ENCODE measurements at places on chromosomes 12 and 14. TPM values are rescaled to one million over a fixed set of nuclear protein-coding genes. Genes with fewer than 3 reads are reported as not detected.

DNA sequence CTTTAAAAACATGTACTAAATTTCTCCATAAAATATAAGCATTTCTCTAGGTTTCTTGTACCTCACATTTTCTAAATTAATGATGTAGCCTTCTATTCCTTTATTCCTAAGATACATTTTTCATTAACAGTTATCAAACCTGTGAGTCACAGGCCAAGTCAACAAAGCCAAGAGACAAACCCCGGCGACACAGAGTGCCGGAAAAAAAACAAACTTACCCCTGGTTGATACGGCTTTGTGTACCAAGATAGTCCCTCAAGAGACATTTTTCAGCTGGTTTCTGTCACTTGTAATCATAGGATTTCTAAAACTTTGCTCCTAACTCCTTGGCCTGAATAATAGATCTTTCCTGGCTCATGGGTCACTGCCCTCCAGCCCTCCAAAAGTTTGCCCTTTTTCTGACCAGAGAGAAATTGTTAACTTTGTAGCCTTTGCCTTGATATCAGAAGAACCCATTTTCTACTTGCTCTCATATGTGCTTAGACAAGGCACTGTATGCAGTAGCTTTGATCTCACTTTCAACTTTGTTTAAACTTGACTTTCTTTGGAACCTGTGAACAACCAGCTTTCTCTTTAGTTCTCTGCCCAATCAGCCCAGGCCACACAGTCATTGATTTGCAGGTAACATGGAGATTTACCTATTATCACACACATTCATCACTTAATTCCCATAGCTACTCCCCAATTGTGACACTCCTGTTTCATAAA lies 172.2 kb downstream of the PRKD1 start:
- H3K4me1 ChIP-seq: no peaks in the 10 kb centered on the region
- no peak overlapping the region for H3K4me3 ChIP-seq
- H3K27me3 ChIP-seq: no peaks in the 10 kb centered on the region
- DNase-seq: no peak

Gene MAP3K9
- total RNA-seq: 1.5 TPM

- H3K36me3 ChIP-seq: no peaks in the 10 kb centered on the region
- H3K27ac ChIP-seq: no peak overlapping the region
- no peak for DNase-seq
- H3K4me3 ChIP-seq: no peak overlapping the region
These were observed 271.4 kb downstream of the SSPN start for GRCh38 chr12:26466726-26467125.

DNA sequence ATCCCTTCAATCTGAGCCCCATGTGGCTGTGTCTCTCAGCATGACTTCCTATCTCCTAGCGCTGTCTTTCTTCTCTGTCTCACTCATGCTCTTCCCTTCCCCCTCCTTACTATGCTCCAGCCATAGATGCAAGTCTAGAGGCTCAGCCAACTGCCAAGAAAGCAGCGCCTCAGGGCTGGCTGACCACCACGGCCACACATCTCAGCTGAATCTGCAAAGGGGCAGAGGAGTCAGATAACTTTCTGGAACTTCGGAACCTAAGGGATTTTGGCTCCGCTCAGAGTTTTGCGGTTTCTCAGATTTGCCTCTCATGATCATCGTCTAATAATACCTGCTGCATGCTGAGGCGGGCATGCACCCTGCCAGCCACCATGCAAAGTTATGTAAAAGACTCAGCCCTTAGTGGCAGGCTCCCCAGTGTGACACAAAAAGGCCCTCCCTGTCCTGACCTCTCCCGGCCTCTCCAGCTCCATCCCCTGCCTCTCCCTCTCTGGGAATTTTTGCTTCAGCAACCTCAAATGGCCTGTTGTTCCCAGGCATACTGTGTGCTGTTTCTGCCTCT lies 5.0 kb upstream of the FGF6 start:
- H3K27me3 ChIP-seq: no peaks in the 10 kb centered on the region
- H3K27ac ChIP-seq: no peak overlapping the region
- no peaks in the 10 kb centered on the region for H3K36me3 ChIP-seq
- no peak overlapping the region for H3K4me3 ChIP-seq

- H3K36me3 ChIP-seq: peaks cover 93% of the 10 kb centered on the region
- peaks cover 21% of the 10 kb centered on the region for H3K4me1 ChIP-seq
- H3K27ac ChIP-seq: no peak overlapping the region
- no peak overlapping the region for H3K4me3 ChIP-seq
- no peaks in the 10 kb centered on the region for H3K27me3 ChIP-seq
These were observed 15.2 kb upstream of the LRP1-AS start for GRCh38 chr12:57162553-57163125.

- no peak overlapping the region for H3K27ac ChIP-seq
- H3K4me1 ChIP-seq: no peaks in the 10 kb centered on the region
- no peak overlapping the region for H3K4me3 ChIP-seq
These were observed 25.1 kb downstream of the FGFR1OP2 start for GRCh38 chr12:26963413-26963812.

DNA sequence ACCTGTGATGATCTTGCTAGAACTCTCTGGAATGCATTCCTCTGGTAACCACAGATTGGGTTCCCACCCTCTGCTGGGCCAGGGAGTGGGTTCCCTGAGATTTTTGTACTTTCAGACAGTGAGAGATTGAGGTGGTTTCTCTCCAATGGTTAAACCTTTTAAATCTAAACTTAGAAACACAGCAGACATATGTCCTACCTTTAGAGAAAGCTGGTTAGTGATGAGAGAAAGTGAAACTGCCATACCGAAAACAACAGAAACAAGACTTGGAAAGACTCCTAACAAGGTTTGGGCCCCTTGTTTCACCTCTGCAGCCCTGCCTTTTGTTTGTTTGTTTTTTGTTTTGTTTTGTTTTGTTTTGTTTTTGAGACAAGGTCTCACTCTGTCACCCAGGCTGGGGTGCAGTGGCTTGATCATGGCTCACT lies 9.7 kb upstream of the SGPP1 start:
- H3K36me3 ChIP-seq: no peaks in the 10 kb centered on the region
- H3K27ac ChIP-seq: no peak overlapping the region
- no peaks in the 10 kb centered on the region for H3K27me3 ChIP-seq
- no peak for DNase-seq
- no peaks in the 10 kb centered on the region for H3K4me1 ChIP-seq

Gene MGAT2
- total RNA-seq: 23.8 TPM

Gene SIX6
- not detected for total RNA-seq

Gene PTGER2
- 2.1 TPM for total RNA-seq

- H3K36me3 ChIP-seq: no peaks in the 10 kb centered on the region
- no peaks in the 10 kb centered on the region for H3K27me3 ChIP-seq
- DNase-seq: peak; percentile 91
These were observed 11.1 kb upstream of the KRT73 start for GRCh38 chr12:52629281-52630007.

DNA sequence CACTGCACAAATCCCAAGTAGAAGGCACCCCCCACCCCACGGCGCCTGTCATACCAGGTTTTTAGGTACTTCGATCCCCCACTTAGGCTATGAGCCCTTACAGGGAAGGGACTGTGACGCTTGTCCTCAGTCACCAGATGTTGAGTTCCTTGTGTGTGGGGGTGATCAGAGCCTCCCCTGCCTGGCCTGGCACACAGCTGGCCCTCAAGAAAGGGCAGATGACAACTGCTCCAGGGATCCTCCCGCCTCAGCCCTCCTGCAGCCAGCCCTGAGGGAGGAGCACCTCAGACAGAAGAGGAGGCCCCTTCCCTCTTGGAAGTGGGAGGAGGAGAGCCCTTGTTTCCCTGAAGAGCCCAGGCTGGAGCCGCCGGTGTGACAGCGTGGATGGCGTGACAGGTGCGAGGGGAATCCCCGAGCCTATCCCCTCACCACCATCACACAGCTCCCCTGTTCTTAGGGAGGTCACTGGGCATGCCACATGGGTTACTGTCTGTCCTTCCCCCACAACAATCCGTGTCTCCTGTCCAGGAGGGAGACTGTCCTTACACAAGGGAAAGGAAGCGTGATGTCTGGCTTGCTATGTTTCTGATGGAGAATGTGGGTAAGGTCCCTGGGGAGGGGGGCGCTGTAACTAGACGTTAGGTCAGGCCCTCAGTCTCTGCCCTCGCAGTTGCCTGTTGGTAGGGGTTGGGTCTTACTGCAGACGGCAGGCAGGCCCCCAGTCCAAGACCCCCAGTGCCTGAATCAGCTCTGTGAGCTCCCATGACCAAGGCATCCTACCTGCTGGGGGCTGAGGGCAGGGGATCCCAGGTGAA lies 31.4 kb downstream of the P2RX4 start:
- H3K4me3 ChIP-seq: no peak overlapping the region
- no peak for DNase-seq
- no peaks in the 10 kb centered on the region for H3K4me1 ChIP-seq
- H3K27me3 ChIP-seq: no peaks in the 10 kb centered on the region
- H3K36me3 ChIP-seq: peaks cover 35% of the 10 kb centered on the region
- H3K27ac ChIP-seq: peak overlapping the region; percentile 67

Gene REP15
- total RNA-seq: 1.2 TPM

Gene NFE2
- total RNA-seq: 0.42 TPM

- no peaks in the 10 kb centered on the region for H3K36me3 ChIP-seq
- peak overlapping the region; percentile 69 for H3K27ac ChIP-seq
- no peak for DNase-seq
- no peaks in the 10 kb centered on the region for H3K27me3 ChIP-seq
- H3K4me3 ChIP-seq: peak overlapping the region; percentile 61
These were observed 315 bp downstream of the ABCD2 start for GRCh38 chr12:39619316-39619659.

Gene WNT5B
- total RNA-seq: 33.5 TPM

DNA sequence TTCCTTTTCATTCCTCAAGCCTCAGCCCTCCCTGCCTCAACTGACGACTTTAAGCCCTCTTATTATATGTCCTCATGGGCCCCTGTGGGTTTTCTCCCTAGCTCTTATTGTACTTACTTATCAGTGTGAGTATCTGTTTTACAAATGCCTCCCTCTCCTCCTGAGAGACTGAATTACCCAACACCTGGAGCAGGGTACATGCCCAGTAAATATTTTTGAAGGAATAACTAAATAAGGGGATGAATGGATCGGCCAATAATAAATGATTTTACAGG lies 95.8 kb upstream of the SLC35F4 start:
- no peak overlapping the region for H3K27ac ChIP-seq
- no peaks in the 10 kb centered on the region for H3K27me3 ChIP-seq

- H3K27ac ChIP-seq: no peak overlapping the region
- peak; percentile 77 for DNase-seq
- no peaks in the 10 kb centered on the region for H3K36me3 ChIP-seq
- H3K4me1 ChIP-seq: no peaks in the 10 kb centered on the region
- no peak overlapping the region for H3K4me3 ChIP-seq
These were observed 21.4 kb upstream of the ADGRD1 start for GRCh38 chr12:130932061-130932930.

Measured in esophagus muscularis mucosa (tissue), 4 donors.